B cell (primary cell): ENCODE measurements at places on chromosomes 2 and 18. TPM values are rescaled to one million over a fixed set of nuclear protein-coding genes. Genes with fewer than 3 reads are reported as not detected.
A peak's percentile ranks its signal among the peaks of the same experiment; 100 is the strongest.

REG1B gene
- not detected in 2 replicates for total RNA-seq

SERPINB5 gene
- total RNA-seq, result not detected in 2 replicates

MARCHF4 gene
- total RNA-seq, result not detected in 2 replicates

CLEC4F gene
- not detected in 2 replicates for total RNA-seq

SLC35G4 gene
- total RNA-seq, result not detected in 2 replicates

TCF23 gene
- 0.10 TPM in 1 of 2 replicates, not detected in the other for total RNA-seq

RMND5A gene
- 32.2 and 33.7 TPM in 2 replicates for total RNA-seq

GRCh38 chr2:15116830-15117229 lies 444.3 kb downstream of the NBAS start:
- no peak for DNase-seq
- H3K36me3 ChIP-seq, result no peaks in the 10 kb centered on the region
- H3K4me1 ChIP-seq, result no peaks in the 10 kb centered on the region
- no peak overlapping the region for H3K27ac ChIP-seq

DNA sequence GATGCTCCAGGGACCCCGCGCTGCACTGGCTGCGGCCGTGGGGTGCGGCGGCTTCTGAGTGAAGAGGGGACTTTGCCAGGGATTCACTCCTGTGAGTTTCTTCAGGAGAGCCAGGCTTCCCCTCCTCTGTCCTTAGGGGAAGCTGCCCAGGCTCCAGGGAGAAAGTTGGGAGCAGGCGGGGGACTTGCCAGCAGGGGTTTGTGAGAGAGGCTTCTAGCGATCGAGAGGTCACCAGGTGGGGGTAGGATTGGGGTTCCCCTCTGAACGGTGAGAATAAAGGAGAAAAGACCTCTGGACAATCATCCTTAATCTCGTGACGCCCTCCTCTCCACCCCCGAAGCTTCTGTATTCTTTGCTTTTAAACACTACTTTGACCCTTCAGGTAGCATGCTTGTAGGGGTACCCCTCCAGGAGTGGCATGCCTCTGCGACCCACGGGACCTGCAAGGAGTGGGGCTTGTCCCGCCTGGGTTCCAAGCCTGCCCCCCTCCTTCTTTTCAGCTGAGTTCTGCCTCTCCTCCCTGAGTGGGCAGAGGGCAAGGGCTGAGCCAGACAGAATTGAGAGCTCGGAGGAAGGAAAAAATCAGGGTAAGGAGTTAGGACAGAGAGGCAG lies 601 bp downstream of the PROKR1 start:
- peaks cover 21% of the 10 kb centered on the region for H3K4me1 ChIP-seq
- H3K27ac ChIP-seq, result no peak overlapping the region
- peak overlapping the region; percentile 37 for H3K4me3 ChIP-seq
- H3K36me3 ChIP-seq, result no peaks in the 10 kb centered on the region

- DNase-seq, result no peak
- no peaks in the 10 kb centered on the region for H3K27me3 ChIP-seq
- H3K4me3 ChIP-seq, result no peak overlapping the region
- no peaks in the 10 kb centered on the region for H3K4me1 ChIP-seq
Observed at GRCh38 chr2:86352137-86352726, 14.8 kb upstream of the REEP1 start.

GRCh38 chr2:43155851-43156411 lies 70.5 kb downstream of the ZFP36L2 start:
- no peak for DNase-seq
- no peaks in the 10 kb centered on the region for H3K27me3 ChIP-seq
- H3K4me1 ChIP-seq, result peaks cover 37% of the 10 kb centered on the region
- H3K27ac ChIP-seq, result no peak overlapping the region

GRCh38 chr2:71548646-71549425 lies 95.5 kb downstream of the DYSF start:
- no peak overlapping the region for H3K27ac ChIP-seq
- DNase-seq, result peak; percentile 62
- H3K4me1 ChIP-seq, result peaks cover 5% of the 10 kb centered on the region
- no peaks in the 10 kb centered on the region for H3K27me3 ChIP-seq
- no peaks in the 10 kb centered on the region for H3K36me3 ChIP-seq

- no peak overlapping the region for H3K4me3 ChIP-seq
- no peaks in the 10 kb centered on the region for H3K36me3 ChIP-seq
- no peaks in the 10 kb centered on the region for H3K27me3 ChIP-seq
- no peak for DNase-seq
- peaks cover 5% of the 10 kb centered on the region for H3K4me1 ChIP-seq
Observed at GRCh38 chr2:219165058-219165911, 4.5 kb downstream of the SLC23A3 start.

GRCh38 chr18:63676526-63677323 lies 15.0 kb upstream of the SERPINB3 start:
- no peak overlapping the region for H3K27ac ChIP-seq
- H3K4me1 ChIP-seq, result no peaks in the 10 kb centered on the region
- no peaks in the 10 kb centered on the region for H3K27me3 ChIP-seq
- H3K36me3 ChIP-seq, result no peaks in the 10 kb centered on the region

GRCh38 chr18:23627321-23627720 lies 35.4 kb downstream of the ANKRD29 start:
- DNase-seq, result no peak
- no peak overlapping the region for H3K27ac ChIP-seq
- no peak overlapping the region for H3K4me3 ChIP-seq

DNA sequence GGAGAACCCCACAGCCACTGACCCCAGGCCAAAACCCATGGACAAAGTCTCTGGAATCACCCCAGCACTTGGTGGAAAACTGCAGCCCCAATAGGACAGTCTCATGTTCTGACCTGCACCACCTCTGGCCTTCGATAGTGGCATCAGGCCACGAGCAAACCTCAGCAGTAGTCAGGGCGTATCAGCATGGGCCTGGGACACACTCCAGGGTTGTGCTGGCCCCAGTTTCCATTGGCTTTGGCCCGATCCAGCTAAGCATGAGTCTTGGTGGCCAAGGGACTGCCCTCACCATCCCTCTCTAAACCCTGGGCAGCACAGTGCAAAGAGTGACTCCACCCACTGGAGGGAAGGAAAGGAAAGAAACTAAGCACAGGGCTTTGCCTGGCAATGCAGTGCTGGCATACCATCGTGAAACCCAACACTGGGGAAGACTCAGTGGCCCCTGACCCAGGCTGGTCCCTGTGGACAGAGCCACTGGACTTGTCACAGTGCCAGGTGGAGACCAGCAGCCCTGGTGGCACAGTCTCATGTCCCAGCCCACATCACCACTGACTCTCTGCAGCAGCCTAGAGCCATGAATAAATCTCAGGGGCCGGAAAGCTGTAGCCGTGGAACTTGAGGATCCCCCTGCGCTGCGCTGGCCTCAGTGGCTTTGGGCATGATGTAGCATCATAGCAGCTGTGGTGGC lies 46.3 kb downstream of the ZNF519 start:
- no peak for DNase-seq
- no peaks in the 10 kb centered on the region for H3K27me3 ChIP-seq
- H3K36me3 ChIP-seq, result no peaks in the 10 kb centered on the region
- H3K27ac ChIP-seq, result no peak overlapping the region
- no peaks in the 10 kb centered on the region for H3K4me1 ChIP-seq
- H3K4me3 ChIP-seq, result no peak overlapping the region

- H3K27me3 ChIP-seq, result no peaks in the 10 kb centered on the region
- H3K4me3 ChIP-seq, result no peak overlapping the region
- H3K27ac ChIP-seq, result no peak overlapping the region
- H3K4me1 ChIP-seq, result no peaks in the 10 kb centered on the region
- no peaks in the 10 kb centered on the region for H3K36me3 ChIP-seq
Observed at GRCh38 chr2:137893145-137893544, 71.1 kb upstream of the HNMT start.

- no peak for DNase-seq
- no peaks in the 10 kb centered on the region for H3K4me1 ChIP-seq
- no peak overlapping the region for H3K4me3 ChIP-seq
- H3K36me3 ChIP-seq, result no peaks in the 10 kb centered on the region
Observed at GRCh38 chr2:191557841-191558240, 120.1 kb upstream of the NABP1 start.

GRCh38 chr2:63723709-63724108 lies 118.0 kb upstream of the UGP2 start:
- H3K36me3 ChIP-seq, result no peaks in the 10 kb centered on the region
- no peaks in the 10 kb centered on the region for H3K4me1 ChIP-seq
- no peak overlapping the region for H3K4me3 ChIP-seq

DNA sequence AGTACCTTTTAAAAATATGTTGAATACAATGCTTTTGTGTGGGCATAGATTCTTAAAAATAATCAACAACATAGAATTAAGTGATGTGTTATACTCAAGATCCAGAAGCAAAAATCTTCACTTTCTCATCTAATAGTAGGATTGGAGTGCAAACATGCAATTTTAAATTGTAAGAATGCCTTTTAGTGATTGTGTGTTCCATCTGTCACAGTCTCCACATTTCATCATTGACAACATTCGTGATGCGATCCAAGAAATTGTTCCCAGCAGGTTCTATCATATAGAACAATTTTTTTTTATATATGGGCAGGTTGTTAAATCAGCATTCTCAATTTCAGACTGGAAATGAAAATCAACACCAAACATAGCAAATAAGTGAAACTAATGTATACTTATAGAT lies 1671.8 kb upstream of the SLC39A10 start:
- H3K4me3 ChIP-seq, result no peak overlapping the region
- no peaks in the 10 kb centered on the region for H3K36me3 ChIP-seq
- no peak overlapping the region for H3K27ac ChIP-seq
- no peaks in the 10 kb centered on the region for H3K27me3 ChIP-seq
- no peaks in the 10 kb centered on the region for H3K4me1 ChIP-seq
- no peak for DNase-seq

DNA sequence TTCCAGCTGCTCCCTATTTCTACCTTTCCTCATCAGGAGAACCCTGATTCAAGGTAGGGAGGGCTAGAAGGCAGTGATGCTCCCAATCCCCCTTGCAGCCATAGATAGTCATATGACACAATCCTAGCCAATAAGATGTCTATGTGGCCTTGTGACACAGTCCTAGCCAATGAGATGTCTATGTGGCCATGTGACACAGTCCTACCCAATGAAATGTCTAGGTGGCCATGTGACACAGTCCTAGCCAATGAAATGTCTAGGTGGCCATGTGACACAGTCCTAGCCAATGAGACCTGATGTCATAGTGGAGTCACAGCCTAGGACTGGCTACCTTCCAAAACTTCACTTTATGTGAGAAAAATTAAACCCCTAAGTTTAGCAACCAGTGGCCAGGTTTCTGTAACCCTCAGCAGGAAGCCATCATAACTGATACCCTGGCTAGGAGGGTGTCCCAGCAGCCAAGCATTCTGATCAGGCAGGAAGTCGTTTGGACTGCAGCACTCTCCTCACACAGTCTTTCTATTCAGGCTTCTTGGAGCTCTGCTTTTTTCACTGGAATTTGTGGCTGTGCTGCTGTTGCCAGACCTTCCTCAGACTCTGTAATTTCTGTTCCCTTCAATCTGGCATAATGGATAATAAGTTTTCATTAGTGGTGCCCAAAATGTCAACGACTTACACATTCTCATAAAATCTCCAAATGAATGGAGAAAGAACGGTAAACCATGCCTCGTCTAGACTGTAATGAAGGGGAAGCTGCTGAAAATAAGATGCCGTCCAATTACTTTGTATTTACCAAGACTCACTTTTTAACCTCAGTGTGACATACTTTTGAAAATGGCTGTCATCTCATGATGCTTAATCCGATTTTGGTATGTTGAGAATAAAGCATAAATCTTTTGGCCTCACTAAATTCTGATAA lies 165.0 kb upstream of the NCKAP5 start:
- no peaks in the 10 kb centered on the region for H3K27me3 ChIP-seq
- H3K4me1 ChIP-seq, result no peaks in the 10 kb centered on the region
- H3K27ac ChIP-seq, result no peak overlapping the region

DNA sequence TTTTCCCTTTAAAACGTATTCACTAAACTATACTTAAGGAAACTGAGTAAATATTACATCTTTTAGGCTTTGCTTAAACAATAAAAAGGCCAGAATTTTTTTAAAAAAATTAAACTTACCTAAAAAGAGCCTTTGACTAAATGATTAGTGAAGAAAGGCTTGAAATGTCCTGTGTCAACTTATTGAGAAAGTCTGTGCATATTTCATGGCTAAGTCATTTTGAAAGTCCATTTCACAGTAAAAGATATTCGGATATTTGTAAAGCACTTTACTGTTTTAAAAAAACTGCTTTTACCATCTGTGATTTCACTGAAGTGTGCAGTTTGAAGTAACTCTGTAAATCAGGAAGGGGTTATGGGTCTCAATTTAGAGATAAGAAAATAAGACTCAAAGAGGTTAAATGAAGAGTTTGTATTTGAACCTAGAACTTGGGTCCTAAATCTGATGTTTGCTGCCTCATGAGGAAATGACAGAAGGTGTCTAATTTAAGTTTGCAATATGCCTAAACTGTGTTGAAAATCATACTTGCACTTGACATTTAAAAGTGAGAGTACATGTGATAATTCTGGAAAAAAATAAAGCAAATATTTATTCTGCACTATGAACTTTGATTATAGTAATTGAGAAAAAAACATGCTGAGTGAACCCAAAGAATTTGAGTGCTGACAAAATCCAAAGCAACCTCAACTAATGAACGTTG lies 50.5 kb downstream of the RAB27B start:
- no peaks in the 10 kb centered on the region for H3K27me3 ChIP-seq
- H3K4me1 ChIP-seq, result no peaks in the 10 kb centered on the region
- DNase-seq, result no peak
- H3K4me3 ChIP-seq, result no peak overlapping the region
- no peak overlapping the region for H3K27ac ChIP-seq

GRCh38 chr18:8951491-8951890 lies 151.0 kb upstream of the NDUFV2 start:
- H3K27ac ChIP-seq, result peak overlapping the region; percentile 85
- H3K4me1 ChIP-seq, result peaks cover 60% of the 10 kb centered on the region
- no peaks in the 10 kb centered on the region for H3K27me3 ChIP-seq
- H3K36me3 ChIP-seq, result no peaks in the 10 kb centered on the region
- DNase-seq, result peak; percentile 60

- H3K4me3 ChIP-seq, result no peak overlapping the region
- no peak for DNase-seq
- H3K27me3 ChIP-seq, result no peaks in the 10 kb centered on the region
- H3K4me1 ChIP-seq, result no peaks in the 10 kb centered on the region
Observed at GRCh38 chr2:58965602-58966001, 724.5 kb upstream of the FANCL start.

DNA sequence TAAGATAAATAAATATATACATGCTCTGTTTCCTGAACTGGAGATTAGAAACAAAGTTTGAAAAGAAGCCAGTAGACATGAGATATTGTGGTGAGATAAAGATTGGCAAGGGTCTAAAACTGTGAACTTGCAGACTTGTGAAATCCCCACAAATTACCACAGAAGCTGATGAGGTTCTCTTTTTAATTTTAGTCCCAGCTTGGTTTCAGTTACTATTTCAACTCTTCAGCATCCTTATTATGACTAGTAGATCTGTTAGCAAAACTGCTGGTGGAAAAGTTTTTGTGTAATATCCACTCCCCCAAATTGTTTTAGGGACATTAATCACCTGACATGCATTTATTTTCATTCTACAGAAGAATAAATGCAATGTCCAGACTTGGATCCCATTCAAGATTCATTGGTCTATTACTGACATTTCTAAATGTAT lies 20.8 kb downstream of the RASGRP3 start:
- H3K4me3 ChIP-seq, result no peak overlapping the region
- H3K4me1 ChIP-seq, result peaks cover 89% of the 10 kb centered on the region
- peak overlapping the region; percentile 85 for H3K27ac ChIP-seq
- DNase-seq, result peak; percentile 71
